Left hindlimb (tissue), 1 donor: ENCODE measurements at places on chromosomes 1 and 21.
A peak's percentile ranks its signal among the peaks of the same experiment; 100 is the strongest.

DNA sequence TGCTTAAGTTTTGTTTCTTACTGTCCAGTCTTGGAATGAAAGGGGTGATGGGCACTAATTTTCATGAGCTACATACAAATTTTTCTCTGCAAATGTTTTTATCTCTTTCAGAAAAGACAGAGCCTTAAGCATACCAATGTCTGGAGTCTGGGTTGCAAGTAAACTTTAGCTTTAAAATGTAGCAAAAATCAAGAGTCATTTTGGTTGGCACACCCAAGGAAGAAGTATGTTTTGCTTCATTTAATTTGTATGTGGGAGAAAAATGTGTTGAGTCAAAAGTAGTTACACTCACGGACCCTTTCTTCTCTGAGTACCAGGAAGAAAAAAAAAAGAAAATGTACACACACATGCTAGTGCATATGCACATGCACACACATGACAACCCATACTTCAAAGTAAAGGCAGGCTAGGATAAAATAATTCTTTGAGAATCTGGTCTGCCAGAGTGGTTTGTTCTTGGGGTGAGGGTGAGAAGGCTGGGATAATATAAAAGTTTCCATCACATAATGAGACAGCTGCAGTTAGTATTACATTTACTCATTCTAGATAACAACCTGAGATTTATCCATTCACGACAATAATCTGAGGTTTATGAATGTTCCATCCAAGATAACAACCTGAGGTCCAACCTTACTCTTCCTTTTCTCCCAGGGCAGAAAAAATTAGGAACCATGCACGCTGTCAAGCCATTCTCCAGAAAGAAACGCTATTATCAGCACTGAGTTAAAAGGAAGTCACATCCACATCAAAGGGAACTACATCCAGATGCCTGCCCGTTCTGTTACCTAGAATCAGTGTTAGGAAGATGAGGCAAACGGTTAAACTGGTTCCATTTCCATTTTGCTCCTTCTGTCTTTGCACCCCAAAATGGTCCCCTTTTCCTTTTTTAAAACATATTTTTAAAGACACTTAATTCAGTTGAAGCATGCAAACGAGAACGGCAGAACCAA, 9.3 kb downstream of the DPYD start:
- DNase-seq, result no peak

DNA sequence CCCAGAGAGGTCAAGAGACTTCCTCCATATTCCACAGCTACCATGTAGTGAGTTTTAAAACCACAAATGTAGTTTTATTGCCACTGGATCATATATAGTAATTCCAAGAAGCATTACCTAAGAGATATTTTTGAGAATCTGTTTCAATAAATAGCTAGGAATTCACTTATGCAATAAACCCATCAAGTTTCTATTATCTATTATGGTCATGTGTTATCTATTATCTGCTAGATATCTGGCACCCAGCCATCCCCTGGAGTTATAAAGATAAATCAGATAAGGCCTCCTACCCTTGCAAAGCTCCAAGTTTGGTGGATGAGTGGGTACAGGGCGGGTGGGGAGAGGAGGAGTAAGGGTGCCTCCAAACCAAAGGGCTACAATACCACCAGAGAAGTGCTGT, 10.3 kb upstream of the VWA5B1 start:
- DNase-seq, result no peak

- no peak for DNase-seq
These were observed 184.3 kb downstream of the HIVEP3 start for GRCh38 chr1:41734201-41734970.

GRCh38 chr1:28163496-28164161, 12.9 kb downstream of the PTAFR start:
- no peak for DNase-seq

DNA sequence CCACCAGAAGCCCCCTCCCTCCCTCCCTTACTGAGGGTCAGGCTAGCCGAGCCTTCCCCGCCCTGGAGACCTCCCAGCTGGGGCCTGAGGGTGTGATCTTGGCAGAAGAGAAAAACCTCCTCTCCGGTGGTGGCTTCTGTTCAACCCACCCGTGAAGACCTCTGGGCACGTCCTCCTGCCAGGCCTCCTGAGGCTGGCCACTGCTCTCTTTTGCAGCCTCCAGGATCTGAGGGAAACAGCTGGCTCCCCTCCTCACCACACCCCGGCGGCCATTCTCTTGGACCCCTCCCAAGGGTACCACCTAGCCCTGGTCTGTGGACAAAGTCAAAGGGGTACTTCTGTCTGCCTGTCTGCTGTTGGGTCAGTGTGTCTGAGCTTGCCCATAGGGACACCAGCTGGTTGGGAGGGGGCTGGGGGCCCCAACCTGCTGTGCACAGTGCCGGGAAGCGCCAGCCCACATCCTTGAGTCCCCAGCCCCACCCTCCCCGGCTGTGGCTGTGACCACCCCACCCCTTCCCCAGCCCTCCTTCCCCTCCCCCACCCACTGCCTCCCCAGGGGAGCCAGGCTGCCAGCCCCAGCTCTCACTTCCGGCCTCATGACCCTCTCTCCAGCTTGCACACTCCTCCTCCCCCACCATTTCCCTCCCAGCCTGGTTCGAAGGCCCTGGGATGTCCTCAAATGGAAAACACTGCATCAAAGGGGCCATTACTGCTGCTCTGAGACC, 48.1 kb downstream of the AHDC1 start:
- DNase-seq, result peak; percentile 77

DNA sequence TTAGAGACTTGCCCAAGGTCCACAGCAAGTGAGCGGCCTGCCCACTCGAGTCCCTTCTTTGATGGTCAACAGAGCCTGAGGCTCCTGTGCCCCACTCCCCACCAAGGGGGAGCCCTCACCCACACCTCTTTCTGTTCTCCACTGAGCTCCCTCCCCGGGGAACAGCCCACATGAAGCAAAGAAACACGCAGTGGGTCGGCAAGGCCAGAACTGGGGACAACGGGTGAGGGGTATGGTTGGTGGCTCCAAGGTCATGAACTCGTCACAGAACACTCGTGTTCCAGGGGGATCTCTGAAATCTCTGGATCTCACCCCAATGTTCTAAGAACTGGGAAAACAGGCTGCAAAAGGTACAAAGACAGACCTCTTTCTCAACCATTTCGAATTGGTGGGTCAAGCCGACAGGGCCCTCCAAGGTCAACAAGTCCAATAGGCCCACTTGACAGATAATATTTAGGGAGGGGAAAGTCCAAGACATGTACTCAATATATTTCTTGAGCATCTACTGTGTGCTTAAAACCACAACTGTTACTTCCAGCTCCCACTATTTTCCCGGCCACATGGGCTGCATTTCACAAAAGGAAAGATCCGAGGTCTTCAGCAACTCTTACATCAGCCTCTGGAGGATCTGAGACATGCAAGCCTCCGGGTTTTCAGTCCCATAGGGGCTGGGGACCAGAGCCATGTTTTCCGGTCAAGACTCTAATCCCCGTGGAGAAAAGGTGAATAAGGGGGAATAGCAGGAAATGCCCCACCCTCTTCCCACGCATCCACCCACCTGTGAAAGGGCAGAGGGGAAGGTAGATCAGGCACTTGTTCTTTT, 1.1 kb upstream of the RAP1GAP start:
- DNase-seq, result no peak

DNA sequence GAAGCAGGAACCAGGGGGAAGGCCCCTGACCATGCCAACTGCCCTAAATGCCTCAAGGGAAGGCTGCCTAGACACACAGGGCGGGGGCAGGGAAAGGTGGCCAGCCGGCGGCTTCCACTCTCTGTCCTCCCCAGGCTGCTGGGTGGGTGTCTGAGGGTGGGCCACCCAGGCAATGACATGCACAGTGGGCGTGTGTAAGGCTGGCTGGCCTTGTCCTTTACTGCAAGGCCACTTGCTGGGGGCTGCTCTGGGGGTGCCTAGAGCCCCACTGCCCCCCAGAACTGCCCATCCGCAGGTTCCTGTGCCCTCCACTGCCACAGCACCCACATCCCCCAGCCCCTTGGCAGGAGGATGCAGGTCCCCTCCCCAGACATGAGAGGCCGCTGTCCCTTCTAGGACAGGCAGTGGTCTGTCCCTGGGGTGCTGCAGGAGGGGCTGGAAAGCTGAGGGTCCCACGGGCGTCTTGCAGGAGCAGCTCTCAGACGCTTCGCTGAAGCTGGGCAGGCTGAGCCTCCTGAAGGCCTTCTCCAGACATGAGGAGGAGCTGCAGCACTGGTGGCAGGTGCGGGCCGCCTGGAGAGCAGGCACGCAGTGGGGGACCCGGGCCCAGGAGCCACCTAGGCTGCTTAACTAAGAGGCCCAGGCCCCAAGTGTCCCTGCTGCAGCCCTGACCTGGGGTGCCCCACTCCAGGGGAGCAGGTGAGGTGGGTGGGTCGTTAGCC, 10.1 kb downstream of the CCDC27 start:
- peak; percentile 17 for DNase-seq

DNA sequence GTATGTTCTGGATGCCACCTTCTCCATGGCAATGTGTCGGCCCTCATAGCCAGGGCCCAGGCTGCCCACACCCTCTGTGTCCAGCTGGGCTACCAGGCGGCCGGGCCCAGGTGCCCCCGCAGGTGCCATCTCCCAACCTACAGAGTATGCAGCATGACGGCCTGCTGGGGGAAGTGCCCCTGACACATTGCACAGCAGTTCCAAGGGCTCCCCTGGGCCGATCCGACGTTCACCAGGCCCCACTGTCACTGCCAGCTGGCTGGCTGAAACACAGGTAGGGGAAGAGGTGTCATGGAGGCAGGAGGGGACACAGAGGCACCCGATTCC, 5.4 kb downstream of the IGSF8 start:
- no peak for DNase-seq

DNA sequence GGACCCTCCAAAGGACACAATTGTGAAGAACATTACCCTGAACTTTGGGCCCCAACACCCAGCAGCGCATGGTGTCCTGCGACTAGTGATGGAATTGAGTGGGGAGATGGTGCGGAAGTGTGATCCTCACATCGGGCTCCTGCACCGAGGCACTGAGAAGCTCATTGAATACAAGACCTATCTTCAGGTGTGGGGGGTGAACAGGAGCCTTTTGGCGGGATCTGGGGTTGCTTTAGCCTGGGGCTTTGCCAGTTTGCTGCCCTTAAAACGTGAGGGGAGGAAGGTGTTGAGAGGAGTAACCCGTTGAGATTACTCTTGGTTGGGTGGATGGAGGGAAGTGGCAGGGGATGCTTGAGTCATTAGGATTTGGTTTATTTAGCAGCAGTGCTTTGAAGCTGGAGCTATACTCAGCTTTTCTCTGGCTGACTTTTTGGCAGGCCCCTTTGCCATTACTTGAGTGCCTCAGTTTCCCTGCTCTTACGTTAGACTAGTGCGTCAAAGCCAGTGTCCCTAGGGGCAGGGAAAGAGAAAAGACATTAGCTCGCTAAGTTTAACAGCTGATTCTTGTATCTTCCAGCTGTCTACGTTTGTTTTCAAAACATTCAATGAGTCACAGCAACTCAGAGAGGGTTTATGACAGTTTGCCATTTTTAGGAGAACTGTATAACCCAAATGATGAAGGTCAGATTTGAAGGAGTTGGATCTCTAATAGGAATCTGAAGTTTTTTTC, 4.4 kb downstream of the NDUFS2 start:
- peak; percentile 12 for DNase-seq

DNA sequence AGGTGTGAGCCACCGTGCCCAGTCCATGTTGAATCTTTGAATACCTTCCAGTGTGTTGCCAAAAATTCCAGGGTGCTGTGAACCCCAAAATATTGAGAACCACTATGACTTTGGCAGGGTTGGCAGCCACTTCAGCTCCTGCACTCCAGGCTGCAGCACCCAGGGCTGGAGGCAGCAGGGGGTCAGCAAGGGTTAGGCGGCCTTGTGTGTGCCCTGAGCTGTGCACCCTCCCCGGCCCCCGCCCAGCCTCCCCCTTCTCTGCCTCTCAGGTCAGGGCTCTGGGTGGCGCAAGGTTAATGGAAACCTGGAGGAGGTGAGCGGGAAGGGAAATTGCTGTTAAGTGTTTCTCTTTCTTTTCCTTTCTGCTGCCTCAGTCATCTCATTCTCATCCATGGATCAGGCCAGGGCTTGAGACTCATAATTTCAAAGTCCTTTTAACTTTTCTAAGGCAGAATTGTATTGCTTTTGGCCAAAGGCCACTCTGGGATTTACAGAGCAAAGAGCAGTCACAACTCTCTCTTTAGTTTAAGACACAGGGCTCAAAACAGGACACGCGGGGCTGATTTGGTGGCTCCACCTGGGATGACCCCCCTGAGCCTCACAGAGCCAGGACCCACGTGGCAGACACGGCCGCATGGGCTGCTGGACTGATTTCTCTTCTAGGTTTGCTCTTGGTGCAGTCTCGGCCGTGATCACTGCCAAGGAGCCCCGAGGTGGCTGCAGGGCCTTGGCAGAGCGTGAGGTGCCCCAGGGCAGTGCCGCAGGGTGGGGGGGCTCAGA, 212.3 kb downstream of the PTPRU start:
- no peak for DNase-seq

DNA sequence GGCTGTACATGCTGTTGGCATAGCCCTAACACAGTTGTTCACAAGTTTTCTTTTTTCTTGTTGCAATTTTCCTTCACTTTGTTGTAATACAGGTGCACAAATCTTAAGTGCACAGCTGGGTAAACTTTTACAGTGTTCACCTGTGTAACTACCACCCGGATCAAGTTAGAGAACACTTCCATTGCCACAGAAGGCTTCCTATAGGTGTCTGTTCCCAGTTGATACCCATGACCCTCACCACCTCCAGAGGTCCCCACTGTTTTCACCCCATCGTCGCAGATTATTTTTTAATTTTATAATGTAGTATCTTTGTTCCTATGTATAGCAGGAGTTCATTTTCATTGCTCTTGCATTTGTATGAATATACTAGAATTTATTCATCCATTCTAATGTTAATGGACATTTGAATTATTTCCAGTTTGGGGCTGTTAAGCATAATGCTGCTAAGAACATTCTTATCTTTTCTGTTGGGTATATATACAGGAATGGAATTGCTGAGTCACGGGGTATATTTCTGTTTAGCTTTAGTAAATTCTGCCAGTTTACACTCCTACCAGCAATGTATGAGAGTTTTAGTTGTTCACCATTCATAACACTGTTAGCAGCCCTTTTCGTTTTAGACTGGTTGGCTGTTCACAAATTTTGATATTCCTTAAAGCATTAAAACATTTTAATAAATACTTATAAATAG, 16.4 kb downstream of the SPRTN start:
- no peak for DNase-seq

DNA sequence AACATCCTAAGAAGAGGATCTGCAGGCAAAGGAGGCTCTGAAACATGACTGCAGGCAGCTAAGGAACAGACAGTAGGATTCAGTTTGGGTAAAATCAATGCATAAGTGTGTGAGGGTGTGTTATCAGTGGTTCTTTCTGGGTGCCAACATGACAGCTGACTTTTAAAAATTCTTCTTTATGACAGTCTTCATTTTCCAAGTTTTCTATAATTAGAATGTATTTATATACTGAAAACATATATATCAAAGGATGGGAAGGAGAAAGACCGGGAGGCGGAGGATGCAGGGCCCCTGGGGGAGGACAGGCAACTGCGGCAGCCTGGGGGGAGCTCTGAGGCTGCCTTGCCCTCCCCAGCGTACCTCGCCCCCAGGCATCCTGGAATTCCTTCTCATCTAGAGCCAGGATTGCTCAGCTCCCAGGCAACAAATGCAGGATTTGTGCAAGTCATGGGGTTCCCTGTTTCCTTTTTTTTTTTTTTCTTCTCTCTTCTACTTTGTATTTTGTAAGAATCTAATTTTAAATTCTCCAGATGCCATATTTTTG, 104.8 kb downstream of the CSMD2 start:
- no peak for DNase-seq

GRCh38 chr1:171716616-171717015, 25.2 kb downstream of the VAMP4 start:
- no peak for DNase-seq

GRCh38 chr21:28554660-28555475, 437.8 kb downstream of the LTN1 start:
- peak; percentile 36 for DNase-seq

- DNase-seq, result no peak
These were observed 116.8 kb downstream of the NPHP4 start for GRCh38 chr1:5875345-5875910.

- DNase-seq, result no peak
These were observed 62.9 kb downstream of the TEX35 start for GRCh38 chr1:178575611-178576361.
